Vagina (tissue), 2 donors: ENCODE measurements at places on chromosomes 2 and 18. TPM values are rescaled to one million over a fixed set of nuclear protein-coding genes. Genes with fewer than 3 reads are reported as not detected.

DNA sequence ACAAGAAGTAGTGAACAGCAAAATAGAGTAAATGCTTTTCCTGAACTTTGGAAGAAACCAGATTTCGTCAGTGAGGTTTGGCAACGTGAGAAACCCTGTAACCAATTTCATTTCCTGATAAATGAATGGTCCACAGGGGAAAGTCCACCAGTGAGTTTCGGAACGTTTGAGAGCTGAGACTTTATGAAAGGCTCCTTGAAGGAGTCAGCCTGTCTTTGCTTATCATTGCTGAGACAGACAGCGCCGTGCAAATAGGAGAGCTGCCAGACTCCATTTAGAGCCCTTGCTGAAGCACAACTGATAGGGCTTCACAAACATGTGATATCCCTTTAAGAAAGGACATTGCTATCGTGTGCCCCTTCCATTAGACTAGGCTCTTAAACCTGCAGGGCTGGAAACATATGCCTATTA is 121.8 kb upstream of the SMAD7 start:
- no peak for DNase-seq

Gene SEH1L
- total RNA-seq, result 28.0 TPM

DNA sequence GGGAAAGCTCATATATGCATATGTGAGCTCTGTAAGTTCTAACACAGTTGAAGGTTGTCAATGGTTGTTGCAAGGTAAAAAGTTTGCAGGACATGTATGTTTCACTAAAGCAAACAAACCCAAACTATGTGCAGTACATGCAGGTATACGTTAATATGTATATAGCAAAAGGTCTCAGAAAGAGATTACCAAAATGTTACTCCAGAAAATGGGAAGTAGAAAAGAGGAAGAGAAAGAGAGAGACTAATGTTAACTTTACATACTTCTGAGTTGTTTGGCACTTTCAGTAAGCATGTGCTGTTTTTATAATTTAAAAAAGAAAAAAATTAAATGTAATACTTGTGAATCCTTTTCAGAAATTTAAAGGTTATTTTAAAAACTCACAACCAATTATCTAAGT is 32.8 kb upstream of the PEX13 start:
- DNase-seq, result no peak

Gene DNAH6
- 0.49 TPM for total RNA-seq

- DNase-seq, result no peak
Measured at GRCh38 chr2:218270721-218271486, 585 bp downstream of the PNKD start.

Gene CACNB4
- 4.9 TPM for total RNA-seq

Gene DSG4
- total RNA-seq, result not detected

Gene RAD51AP2
- total RNA-seq, result 0.25 TPM

Gene GCKR
- 0.98 TPM for total RNA-seq

DNA sequence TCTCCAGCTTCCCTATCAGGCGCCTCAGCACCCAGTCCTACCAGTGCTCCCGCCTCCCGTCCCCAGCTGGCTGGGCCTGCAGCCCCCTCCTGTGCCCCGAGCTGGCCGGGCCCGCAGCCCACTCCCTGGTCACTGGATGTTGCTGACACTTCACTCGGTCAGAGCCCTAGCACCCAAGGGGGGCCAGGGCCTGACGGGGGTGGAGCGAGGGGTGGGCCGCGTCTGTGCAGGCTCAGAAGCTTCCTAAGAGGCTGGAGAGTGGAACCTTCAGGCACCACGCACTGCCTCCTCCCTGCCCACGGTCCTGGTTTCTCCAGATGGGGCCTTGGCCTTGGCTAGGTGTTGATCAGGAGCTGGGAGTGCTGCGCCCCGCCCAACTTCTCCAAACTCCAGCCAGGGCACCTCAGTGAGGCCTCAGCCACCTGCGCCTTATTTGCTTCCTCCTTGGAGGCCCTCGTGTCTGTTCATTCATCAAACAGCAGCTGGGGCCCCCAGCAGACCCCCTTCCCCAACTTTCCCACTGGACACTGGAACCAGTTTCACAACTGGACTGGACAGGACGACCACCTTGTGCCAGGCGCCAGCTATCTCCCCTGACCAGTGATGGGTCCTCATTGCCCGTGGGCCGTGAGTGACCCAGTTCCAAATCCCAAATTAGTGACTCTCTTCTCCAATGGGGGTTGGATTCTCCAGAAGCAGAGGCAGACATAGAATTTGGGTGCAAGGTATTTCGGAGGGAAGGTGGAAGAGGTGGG is 16.7 kb downstream of the CAPN10 start:
- DNase-seq, result no peak

DNA sequence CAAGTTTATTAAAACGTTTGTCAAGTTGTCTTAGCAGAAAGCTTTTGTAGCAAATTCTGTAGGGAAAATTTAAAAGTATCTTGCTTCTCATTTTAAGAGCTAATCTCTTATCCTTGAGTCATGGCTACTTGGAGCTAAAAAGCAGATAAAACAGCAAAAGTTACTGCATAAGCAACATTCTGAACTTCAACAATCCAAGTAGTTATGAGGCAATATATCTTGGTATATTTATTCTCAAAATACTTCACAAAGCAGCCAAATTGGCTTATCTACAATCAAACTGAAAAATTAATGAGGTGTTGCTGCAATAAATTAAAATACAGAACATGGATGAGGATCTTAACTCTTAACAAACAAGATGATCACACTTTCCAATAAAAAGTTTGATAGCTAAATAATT is 306.5 kb downstream of the PIEZO2 start:
- DNase-seq, result no peak

- no peak for DNase-seq
Measured at GRCh38 chr18:6629635-6630140, 99.8 kb upstream of the ARHGAP28 start.

Gene CDH20
- total RNA-seq, result not detected

Gene MC5R
- 0.74 TPM for total RNA-seq

Gene TBR1
- total RNA-seq, result not detected

Gene TEX44
- total RNA-seq, result not detected

- DNase-seq, result peak; percentile 42
Measured at GRCh38 chr2:70468878-70469277, 84.7 kb downstream of the TGFA start.

GRCh38 chr18:54742659-54743604 is 85.3 kb upstream of the RAB27B start:
- no peak for DNase-seq

DNA sequence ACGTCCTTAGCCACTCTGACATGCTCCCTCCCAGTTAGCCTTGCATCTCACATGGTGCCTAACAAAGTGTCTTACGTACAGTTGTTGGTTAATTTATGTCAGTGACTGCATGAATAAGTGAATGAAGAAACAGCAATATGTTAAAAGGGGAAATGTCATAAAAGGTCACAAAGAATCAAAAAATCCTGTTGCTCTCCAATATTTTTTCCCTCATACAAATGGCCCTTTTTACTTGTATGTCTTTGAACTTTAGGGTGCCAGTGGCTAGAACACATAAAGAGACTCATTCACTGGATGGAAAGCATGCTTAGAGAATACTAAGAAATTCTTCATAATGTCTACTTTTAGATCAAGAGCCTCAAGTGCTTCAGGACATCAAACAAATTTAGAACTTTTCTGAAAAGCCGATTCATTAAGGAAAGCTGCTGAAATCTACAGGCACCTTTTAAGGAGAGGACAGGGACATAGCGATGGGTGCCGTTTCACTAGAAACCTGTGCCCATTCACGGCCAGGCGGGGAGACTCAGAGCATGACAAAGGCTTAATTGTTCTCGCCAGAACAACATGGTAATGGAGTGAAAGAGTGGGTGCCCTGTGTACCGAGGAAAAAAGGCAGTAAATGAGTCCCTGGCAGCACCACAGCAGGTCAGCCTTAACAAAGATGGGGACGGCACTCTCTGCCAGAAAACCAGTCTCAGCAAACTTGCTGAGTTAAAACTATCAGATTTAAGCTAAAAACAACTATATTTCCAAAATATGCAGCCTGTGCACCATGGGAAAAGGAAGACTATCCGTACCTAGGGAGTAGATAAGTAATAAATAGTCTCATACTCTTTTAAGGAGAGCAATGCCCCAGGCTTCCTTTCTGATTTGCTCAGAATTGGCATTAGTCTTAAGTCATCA is 71.6 kb upstream of the SPTBN1 start:
- DNase-seq, result no peak

- no peak for DNase-seq
Measured at GRCh38 chr18:79251021-79251420, 144.7 kb upstream of the NFATC1 start.

Gene AQP12B
- total RNA-seq, result not detected

DNA sequence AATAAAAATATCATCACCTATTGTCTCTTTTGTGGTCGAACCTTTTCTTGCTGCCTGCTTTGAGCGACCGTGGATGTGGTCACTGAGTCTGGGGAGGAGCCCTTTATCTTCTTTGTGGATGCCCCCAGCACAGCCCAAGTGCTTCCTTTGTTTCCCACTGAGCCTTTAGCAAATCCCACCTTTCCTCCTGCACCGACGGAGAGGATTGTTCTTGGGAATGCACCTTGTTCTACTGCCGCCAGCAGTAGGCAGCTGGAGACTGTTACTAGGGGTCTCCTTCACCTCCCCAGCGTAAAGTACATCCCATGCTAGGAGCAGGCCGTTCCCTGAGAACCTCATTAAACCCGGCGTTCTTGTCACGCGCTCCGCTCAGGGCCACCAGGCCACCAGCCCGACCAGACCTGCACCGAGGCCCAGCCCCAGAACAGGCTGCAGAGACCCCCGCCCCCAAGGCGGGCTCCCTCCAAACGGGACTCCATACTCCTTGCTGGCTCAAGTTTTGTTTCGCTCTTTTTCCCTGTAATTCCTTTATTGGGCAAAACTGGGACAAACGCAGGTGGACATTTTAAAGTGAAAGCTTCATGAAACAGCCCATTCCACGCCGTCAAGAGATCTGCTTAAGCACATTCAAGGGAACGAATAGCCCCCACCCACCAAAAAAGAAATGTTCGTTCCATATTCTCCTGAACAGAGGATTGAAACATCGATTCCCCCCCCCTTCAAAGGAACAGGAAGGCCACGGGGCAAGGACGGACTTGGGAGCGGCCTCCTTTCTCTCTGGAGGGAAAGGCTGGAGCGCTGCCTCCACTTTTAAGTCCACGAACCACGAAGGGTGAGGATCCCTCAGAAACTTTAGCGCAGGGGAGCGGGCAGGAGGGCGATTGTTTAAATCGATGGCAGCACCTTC is 1.1 kb upstream of the MAT2A start:
- DNase-seq, result no peak

Gene SOX11
- not detected for total RNA-seq
